ENCODE measurements at places on chromosomes 2 and 18. TPM values are rescaled to one million over a fixed set of nuclear protein-coding genes. Genes with fewer than 3 reads are reported as not detected.

POMC gene
- 1.2 TPM for total RNA-seq

ZNF804A gene
- total RNA-seq = 13.9 TPM

ADAM23 gene
- total RNA-seq = 20.0 TPM

NAT8 gene
- total RNA-seq = not detected

GYPC gene
- total RNA-seq = 19.6 TPM

SP9 gene
- total RNA-seq = 7.7 TPM

SP140 gene
- total RNA-seq = 0.82 TPM

ACTG2 gene
- total RNA-seq = 0.82 TPM

NEURL3 gene
- not detected for total RNA-seq

CAPN13 gene
- not detected for total RNA-seq

PFN4 gene
- total RNA-seq = not detected

MSH2 gene
- 89.7 TPM for total RNA-seq
